ENCODE measurements at places on chromosomes 12 and 14. TPM values are rescaled to one million over a fixed set of nuclear protein-coding genes. Genes with fewer than 3 reads are reported as not detected.

- no peak for DNase-seq
These were observed 29.0 kb downstream of the NRDE2 start for GRCh38 chr14:90302529-90303303.

- DNase-seq: no peak
These were observed 218.4 kb downstream of the SOX5 start for GRCh38 chr12:23731035-23731434.

GRCh38 chr12:3752741-3753486 lies at the start of gene CRACR2A:
Gene CRACR2A, minus strand, starts transcription at chr12:3753109. Its CDS starts 56,110 bp downstream, at chr12:3696999.
- peak; percentile 59 for DNase-seq

GRCh38 chr14:48553443-48553842 lies 878.0 kb upstream of the MDGA2 start:
- DNase-seq: no peak

- DNase-seq: no peak
These were observed 51.8 kb downstream of the SLC15A5 start for GRCh38 chr12:16225692-16226091.

DNA sequence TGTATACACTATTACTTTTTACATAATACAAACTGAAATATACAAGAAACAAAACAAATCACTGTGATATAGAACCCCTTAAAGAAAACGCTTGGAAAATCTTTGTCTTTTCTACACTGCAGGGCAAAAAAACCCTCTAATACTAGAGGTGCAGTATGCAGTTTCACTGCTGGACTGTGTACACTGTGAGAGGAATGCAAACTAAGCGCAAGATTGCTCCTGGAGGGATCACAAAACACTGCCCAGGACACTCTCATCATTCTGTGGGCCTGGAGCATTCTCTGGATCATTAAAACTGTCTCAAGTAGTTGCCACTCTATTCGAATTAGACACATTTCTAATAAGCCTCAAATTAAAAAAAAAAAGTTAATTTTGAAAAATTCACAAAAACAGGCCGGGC lies 217.6 kb downstream of the MED13L start:
- no peak for DNase-seq

GRCh38 chr12:88723219-88723618 lies 142.9 kb upstream of the KITLG start:
- no peak for DNase-seq

DNA sequence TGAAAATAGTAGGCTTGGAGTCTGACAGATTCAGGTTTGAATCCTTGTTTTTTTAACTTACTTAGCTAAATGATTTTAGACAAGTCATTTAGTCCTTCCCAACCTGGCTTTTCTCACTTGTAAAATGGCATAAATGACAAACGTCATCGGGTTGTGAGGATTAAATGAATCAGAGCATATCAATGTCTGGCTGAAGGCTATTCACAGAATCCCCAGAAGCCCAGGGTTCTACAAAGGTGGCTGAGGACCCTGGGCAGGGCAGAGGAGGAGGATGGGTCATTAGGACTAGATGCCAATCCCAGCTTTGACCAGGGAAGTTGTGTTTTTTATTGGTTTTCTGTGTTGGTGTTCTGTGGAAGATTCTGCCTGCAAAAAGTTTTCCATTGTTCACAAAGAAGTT lies 7.6 kb upstream of the PTPRB start:
- DNase-seq: no peak

GRCh38 chr12:52274521-52275120 lies at the start of gene KRT86:
Gene KRT86, plus strand, starts transcription at chr12:52274645. Its CDS starts 27,272 bp downstream, at chr12:52301917.
- DNase-seq: no peak

DNA sequence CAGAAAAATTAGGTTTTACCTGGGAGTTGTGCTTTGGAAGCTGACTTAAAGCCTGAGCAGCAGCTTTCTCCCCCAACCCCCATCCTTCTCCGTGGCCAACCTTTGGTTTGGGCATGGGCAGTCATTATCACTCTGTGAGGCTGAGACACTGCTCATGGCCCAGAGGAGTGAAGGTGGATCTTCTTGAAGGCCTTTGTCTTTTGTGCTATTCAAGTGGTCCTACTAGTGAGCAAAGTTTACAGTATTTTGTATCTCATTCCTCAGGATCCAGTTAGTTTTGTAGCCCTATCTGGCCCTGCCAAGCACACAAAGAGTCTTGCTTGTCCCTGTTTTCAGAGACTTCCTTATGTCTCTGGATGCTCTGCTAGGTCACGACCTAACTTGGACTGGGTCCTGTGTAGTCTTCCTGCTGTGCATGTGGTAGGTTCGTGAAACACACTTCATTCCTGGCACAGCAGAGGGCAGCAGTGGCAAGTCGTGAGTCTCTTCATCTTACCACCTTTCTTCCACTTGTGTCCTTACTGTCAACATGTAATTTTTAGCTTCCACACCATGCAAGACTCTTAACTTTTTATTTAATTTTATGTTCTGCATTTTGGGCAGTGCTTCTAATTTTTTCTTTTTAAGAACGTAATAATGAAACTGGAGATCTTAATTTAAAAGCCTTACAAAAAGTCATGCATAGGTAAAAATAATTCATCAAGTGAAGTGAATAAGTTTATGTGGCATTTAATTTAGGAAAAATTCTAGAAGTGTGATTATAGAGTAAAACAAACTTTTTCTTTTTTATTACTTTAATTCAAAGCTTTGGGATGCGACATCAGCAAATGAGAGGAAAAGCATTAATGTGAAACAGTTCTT lies 53.7 kb downstream of the APAF1 start:
- peak; percentile 66 for DNase-seq

DNA sequence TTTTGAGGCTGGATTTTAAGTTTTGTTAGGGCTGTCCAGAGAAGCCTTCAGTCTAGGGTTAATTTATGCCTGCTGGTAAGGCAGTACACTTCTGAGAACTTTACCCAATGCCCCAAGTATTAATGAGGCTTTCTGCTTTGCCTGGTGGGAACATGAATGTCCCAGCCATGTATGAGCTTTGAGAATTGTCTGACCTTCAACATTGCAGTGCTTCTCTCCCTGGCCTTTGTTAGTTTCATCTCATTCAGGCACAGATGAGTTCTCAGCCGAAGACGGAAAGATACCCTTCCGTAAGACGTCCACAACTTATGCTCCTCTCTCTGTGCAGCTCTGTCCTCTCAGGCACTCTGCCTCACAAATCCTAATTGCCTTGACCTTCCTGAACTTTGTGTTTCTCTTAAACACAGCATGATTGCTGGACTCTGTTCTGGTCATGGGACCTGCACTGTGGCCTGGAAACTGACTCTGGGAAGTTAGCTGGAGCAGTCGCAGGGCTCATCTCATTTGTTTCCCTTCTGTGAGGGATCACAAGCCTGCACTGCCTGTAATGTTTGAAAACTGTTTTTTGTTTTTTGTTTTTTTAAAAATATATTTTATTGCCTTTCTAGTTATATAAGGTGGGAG lies 15.7 kb downstream of the CHPT1 start:
- DNase-seq: no peak

DNA sequence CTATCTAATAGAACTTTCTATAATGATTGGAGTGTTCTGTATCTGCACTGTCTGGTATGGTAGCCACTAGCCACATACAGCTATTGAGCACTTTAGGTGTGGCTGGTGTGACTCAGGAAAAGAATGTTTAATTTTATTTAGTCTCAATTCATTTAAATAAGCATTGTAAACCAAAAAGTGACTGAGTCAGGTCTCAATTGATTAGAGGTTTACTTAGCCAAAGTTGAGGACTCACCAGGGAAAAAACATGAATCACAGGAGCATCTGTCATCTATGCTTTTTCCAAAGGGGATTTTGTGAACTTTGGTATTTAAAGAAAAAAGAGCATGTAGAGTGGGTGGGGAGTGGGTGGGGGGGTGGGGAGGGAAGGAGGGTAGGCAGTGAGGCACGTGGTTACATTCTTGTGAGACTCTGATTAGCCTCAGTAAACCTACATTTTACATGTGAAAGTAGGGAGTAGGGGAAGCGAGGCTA lies 473.1 kb downstream of the ATP23 start:
- DNase-seq: no peak

GRCh38 chr12:22275843-22276242 lies 58.7 kb downstream of the ST8SIA1 start:
- DNase-seq: no peak

DNA sequence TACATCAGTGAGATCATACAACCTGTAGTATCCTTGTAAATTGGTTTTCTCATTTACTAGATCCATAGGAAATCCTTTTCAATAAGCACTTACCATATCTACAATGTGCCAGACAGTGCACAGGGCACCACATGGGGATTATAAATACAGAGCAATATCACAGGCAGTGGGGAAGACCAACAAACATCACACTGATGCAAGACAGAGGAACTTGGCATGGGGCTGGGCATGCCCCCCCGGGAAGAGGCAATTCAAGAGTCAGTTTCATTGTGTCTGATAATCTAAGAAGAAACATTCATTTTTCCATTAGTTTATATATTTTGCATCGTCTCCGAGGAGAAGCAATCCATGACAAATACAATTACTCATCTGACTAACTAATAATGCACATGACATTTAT lies 16.2 kb downstream of the NT5DC3 start:
- DNase-seq: no peak

- no peak for DNase-seq
These were observed 26.9 kb downstream of the HIP1R start for GRCh38 chr12:122862110-122862634.

GRCh38 chr14:71705460-71705859 lies 226.8 kb upstream of the RGS6 start:
- no peak for DNase-seq

DNA sequence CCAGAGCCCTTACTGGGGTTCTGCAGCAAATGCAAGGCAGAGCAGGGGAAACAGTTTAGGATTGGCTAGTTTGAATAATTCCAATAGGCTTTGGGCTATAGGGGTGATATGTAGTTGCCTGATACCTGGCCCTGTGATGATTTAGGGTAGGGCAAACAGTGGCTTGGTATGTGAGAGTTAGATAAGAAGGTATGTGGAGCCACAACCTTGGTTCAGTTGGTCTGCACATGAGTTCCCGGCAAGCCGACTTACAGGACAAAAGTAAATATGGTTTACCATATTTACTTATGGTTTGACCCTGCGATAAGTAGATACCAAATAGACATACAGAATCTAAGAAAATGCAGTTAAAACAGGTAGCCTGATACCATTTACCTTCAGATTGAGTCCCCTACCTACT lies 8.3 kb upstream of the CAPRIN2 start:
- DNase-seq: no peak

DNA sequence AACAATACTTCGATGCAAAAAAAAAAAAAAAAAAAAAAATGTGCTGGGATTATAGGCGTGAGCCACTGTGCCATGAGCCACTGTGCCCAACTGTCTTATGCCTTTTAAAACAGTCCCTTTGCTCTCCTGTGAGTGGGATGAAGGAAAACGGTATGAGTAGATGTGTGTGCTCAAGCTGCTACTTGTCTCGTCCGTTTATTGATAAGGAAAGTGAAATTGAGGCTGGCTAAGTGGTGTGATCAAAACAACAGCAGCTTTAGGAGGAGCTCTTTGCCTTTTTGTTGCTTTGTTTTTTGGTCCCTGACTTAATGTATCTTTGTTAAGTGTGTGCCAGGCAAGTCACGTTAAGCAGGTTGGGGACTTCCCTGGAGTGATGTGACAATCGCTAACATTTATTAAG lies 275.9 kb downstream of the TMEM132C start:
- no peak for DNase-seq

DNA sequence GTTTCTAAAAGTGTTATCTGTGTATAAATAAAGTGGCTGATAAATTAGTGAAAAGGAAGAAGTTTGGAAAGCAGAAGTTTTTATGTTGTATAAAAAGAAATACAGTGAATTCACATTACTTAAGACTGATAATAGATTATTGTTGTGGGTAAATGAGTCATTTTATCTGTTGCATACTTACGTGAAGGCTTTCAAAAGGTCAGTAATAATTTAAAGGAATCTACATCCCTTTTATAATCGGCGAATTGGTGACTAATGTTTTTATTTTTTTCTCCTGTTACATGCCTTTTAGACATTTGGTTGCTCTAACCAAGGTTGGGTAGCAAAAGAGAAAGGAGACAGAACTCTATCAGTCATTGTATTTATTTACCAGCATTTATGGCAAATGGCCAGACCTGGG lies 155.9 kb downstream of the SLC41A2 start:
- no peak for DNase-seq

DNA sequence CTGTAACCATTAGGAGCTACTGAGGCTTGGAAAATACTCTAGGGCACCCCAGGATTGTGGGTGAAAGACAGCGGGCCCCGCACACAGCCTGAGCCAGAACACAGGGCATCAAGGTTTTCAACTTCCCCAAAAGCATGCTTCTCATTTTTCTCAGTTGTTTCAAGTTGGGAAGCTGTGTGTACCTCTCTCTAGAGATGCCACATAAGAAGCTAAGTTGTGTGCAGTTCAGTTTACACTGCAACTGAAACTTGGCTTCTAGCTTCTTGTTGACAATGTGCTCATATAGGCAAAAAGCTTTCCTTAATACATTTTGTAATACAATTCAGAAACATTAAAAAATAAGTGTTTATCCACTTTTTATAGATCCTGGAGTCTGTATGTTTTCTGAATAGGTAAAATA lies 88.1 kb upstream of the PTPRR start:
- no peak for DNase-seq

DNA sequence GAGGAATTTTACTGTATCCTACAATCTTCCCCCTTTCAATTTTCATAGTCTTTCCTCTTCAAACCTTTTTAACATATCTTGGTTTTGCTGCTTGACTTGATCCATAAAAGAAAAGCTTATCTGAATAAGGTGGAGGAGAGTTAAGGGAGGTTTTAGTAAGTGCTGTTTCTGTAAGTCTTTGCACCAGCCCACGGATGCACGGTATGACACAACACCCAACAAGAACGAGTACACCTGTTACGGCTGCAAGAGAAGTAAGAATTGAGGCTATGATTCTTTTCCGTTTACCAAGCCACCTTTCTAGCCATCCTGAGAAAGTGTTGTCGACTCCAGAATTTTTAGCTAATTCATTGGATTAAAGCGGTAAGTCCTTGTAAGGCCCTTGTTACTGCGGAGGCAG lies 26.1 kb upstream of the CPNE8 start:
- DNase-seq: no peak

- DNase-seq: no peak
These were observed 38.9 kb upstream of the LIMA1 start for GRCh38 chr12:50322206-50322605.

DNA sequence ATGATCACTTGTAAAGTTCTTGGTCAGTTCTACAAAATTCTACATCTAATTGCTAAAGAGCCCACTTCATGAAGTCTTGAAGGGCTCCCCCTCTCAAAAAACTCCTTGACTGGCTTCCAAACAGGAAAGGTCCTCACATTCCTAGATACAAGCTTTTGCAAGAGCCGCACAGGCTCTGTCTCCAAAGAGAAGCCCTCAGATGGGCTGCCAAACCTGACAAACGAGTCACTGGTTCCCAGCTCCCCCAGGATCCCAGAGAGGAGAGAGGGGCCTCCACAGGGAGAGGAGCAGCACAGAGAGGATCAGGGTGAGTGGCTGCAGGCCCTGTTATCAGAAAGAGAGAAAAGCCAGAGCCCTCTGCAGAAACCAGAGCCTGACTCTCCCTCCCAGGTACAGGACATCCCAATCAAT lies 5.8 kb downstream of the NID2 start:
- peak; percentile 54 for DNase-seq

- peak; percentile 94 for DNase-seq
These were observed 25.2 kb downstream of the KRT8 start for GRCh38 chr12:52879394-52880351.

Gene ASCL1
- total RNA-seq: not detected

Gene FAM222A
- 5.5 TPM for total RNA-seq

Gene LRTM2
- total RNA-seq: not detected

Gene CISTR
- total RNA-seq: not detected
